ENCODE measurements at places on chromosomes 11 and 22. TPM values are rescaled to one million over a fixed set of nuclear protein-coding genes. Genes with fewer than 3 reads are reported as not detected.

Gene SLC22A12
- total RNA-seq = not detected

Gene RFPL1
- not detected for total RNA-seq

Gene OR4C11
- total RNA-seq = not detected

Gene ALKBH8
- 12.4 TPM for total RNA-seq

Gene GPR83
- under 0.01 TPM for total RNA-seq

Gene LRRC10B
- under 0.01 TPM for total RNA-seq

Gene SNX15
- 15.5 TPM for total RNA-seq

Gene USP2
- 0.26 TPM for total RNA-seq

Gene CABP4
- not detected for total RNA-seq

Gene LMO2
- total RNA-seq = 1.1 TPM

Gene FOLH1
- not detected for total RNA-seq

Gene SHISAL1
- total RNA-seq = 0.26 TPM

Gene FOLR2
- not detected for total RNA-seq

Gene MMP13
- under 0.01 TPM for total RNA-seq

Gene OR4A5
- total RNA-seq = not detected

Gene SMIM35
- total RNA-seq = not detected

Gene OR2AG2
- under 0.01 TPM for total RNA-seq

Gene DNAJC4
- 10.1 TPM for total RNA-seq

Gene OR5M8
- not detected for total RNA-seq

Gene DMC1
- total RNA-seq = 1.1 TPM

Gene MS4A15
- not detected for total RNA-seq

Gene CDKN1C
- total RNA-seq = 9.5 TPM

Gene SCUBE1
- not detected for total RNA-seq

Gene GATD1
- 17.9 TPM for total RNA-seq

Gene KCNJ5
- total RNA-seq = 15.5 TPM

Gene UPK3A
- total RNA-seq = not detected

Gene ARHGAP8
- total RNA-seq = 15.0 TPM

Gene GAS2
- total RNA-seq = 1.8 TPM

Gene CHRNA10
- total RNA-seq = 0.51 TPM

Gene PTPN5
- total RNA-seq = not detected

Gene ALDH3B1
- total RNA-seq = 6.1 TPM

Gene ELFN2
- total RNA-seq = 0.51 TPM

Gene BARX2
- total RNA-seq = 2.9 TPM
